ENCODE measurements at places on chromosomes 2 and 18.

GRCh38 chr2:54975598-54976492, 74.4 kb downstream of the RTN4 start:
- DNase-seq, result no peak

GRCh38 chr2:112881217-112881985, 29.6 kb upstream of the IL37 start:
- DNase-seq, result no peak

DNA sequence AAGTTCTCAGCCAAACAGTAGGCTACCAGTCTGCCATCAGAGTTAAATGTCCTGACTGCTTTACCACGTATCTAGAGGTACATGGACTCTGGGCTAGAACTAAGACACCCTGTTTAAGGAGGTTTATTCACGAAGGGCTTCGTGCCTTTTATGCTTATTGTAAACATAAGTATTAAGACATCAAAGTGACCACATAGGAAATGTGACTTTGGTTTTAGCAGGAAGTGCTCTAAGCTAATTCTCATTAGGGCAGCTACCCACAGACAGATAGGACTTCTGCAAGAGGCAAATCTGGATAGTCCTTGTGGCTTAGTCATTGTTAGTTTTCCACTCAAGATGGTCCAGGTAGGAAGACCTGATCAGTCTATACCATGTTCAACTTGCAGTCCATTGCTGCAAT, 233.3 kb upstream of the MGAT5 start:
- DNase-seq, result no peak

DNA sequence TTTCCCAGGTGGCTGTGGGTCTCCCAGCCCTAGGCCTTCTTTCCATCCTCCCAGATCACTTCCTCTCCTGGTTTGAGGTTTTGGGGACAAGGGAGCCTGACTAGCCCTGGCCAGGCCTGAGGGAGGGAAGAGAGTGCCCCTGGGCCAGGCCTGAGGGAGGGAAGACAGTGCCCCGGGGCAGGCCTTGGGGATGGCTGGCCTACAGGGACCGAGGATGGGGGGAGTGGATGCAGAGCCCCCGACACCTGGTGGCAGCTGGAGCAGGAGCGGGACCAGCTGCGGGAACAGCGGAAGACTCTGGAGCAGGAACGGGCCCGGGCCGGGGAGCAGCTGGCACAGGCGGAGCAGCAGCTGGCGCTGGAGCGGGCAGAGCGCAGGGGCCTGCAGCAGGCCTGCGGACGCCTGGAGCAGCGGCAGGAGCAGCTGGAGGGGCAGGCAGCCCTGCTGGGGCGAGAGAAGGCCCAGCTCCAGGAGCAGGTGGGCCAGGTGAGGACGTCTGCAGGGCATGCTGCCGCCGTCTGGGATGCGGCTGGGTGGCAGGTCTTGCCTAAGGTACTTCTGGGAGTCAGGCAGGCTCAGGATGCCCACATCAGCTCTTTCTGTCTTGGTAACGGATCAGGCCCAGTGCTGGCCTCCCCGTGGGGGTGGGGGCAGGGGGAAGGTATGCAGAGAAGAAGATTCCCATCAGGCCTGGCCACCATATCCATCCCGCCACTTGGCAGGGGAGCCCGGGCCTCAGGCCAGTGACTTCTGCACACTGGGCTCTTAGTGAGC, 29.2 kb downstream of the CROCC2 start:
- no peak for DNase-seq

DNA sequence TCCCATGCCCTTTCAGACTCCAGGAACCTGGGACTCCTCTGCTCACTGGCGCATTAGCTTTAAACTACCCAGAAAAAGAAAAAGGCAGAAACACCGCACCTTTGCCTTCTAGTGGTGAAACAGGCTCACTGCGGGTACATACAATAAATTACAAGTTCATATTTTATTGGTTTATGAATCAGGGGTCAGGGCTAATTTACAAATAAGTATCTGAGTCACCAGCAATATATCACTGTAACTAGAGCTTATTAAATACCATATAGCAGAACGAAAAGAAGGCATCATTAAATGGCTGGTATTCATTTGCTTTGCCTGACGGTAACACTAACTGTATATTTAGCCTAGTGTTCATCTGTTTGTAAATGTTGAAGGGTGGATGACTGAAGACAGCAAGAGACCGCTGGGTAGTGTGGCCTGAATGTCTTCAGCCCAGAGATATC, 26.9 kb upstream of the DTNB start:
- DNase-seq, result no peak

DNA sequence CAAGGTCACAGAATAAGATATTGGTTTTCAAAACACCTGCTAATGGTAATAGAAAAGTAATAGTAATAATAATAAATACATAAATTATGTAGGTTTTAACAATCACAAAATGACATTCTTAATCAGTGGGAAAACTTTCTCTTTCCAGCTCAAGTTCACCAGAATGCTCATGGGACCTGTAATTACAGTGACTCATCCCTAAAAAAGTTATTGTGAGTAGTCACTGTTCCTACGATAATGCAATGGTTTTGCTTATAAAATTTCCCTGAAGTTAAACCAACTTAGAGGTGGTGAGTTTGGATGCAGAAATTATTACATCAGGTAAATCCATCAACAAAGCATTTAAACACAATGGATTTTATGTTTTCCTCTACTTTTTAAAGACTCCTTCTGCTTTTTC, 502.3 kb downstream of the PID1 start:
- DNase-seq, result no peak

DNA sequence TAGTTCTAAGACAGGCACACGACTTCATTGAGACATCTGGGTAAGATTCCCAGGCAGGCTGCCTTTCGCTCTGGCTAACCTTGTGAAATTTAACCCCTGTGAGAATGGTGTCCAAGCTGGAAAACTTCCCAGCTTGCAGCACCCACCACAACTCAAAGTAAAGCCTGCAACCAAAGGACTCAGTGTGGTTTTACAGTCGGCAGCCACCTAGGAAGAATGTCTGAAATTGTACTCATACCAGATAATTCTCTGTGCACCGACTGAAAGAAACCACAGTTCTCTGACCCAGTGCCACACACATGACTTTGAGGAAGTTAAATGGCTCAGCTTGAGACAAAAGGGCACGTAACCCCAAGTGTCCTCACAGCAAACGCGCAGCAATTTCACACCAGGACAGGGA, 125.7 kb downstream of the RBMS1 start:
- no peak for DNase-seq

DNA sequence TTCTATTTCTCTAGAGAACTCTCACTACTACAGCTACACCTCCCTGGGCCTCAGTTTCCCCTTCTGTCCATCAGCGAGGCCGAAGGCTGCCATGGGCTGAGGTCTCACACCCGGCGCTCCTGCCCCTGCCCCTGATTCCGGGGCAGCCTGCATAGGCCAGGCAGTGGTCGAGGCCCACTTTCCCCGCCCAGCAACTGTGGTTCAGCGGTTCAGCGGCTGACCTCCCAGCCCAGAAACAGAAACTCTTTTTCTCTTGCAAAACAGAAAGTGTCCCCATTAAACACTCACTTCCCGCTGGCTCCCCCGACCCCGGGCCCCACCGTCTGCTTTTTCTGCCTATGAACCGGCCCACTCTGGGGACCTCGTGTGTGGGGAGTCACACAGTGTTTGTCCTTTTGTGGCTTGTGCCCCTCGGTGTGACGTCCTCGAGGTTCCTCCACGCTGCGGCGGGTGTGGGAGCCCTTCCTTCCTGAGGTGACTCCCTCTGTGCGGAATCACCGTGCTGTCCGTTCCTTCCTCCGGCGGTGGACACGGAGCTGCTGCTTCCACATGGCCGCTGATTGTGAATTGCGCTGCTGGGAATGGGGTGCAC, 16.0 kb downstream of the PDCD1 start:
- no peak for DNase-seq

DNA sequence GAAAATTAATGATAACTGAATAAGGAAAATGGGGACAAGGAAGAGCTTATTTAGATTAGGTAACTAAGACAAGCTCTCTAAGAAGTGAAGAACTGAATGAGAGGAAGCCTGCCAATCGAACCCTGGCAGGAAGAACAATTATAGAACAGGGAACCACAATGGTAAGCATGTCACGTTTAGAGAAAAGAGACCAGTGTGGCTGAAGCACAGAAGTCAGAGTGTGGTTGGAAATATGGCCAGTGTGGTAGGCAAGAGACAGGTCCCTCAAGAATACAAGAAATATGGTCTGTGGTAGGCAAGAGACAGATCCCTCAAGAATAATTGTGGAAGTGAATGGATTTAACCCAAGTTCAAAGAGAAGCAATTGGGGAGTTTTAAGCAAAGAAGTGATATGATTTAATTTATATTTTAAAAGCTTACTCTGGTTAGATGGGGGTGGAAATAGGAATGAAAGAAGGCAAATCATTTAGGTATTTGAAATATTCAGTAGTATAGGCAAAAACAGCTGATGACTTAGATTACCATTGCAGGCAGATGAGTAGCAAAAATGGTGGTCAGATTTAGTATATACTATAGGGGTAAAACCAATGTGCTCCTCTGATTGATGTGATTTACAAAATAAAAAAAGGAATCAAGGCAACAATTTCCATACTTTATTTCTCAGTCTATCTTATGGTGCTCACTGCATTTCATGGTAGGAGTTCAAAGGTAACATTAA, 38.8 kb upstream of the ERMN start:
- no peak for DNase-seq

DNA sequence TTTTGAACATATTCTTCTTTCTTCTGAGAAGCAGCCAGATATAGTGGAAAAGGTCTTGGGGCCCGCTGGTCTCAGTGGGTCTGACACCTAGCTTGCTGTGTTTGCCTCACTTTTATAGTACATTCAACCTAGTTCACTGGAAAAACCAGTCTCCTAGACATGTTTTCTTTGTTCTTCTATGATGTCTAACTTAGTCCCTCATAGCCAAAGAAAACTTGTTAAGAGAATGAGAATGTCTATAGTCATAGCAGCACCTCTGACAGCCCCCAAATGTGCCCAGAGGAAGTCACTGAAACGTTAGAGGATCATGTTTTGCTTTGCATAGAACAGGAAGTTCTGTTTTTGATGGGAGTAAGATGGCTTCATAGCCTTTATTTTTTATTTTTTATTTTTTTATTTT, 40.3 kb downstream of the TNFRSF11A start:
- no peak for DNase-seq

DNA sequence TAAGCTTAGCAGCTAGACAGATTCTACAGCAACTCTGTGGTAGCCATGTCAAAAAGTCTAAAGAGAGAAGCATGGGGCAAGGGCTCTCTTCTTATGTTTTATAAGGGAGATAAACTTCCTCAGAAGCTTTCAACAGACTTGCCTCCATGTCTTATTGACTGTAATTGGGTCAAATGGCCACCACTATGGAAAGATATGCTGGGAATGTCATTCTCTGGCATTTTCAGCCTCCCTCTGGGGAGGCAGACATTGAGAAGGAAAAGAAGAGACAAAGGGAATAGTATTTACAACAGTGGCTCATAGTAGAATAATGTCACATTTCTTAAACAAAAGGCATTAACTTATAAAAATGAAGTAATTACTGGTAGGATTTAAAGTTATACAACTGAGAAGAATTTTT, 1964.5 kb upstream of the PIK3C3 start:
- no peak for DNase-seq

GRCh38 chr2:235940330-235940729, 227.9 kb downstream of the GBX2 start:
- no peak for DNase-seq

- DNase-seq, result no peak
Observed at GRCh38 chr2:138757384-138757783, 22.8 kb downstream of the NXPH2 start.

- DNase-seq, result no peak
Observed at GRCh38 chr2:217798743-217799562, 203.8 kb downstream of the TNS1 start.

GRCh38 chr2:205878999-205879762, 196.9 kb downstream of the NRP2 start:
- DNase-seq, result no peak

DNA sequence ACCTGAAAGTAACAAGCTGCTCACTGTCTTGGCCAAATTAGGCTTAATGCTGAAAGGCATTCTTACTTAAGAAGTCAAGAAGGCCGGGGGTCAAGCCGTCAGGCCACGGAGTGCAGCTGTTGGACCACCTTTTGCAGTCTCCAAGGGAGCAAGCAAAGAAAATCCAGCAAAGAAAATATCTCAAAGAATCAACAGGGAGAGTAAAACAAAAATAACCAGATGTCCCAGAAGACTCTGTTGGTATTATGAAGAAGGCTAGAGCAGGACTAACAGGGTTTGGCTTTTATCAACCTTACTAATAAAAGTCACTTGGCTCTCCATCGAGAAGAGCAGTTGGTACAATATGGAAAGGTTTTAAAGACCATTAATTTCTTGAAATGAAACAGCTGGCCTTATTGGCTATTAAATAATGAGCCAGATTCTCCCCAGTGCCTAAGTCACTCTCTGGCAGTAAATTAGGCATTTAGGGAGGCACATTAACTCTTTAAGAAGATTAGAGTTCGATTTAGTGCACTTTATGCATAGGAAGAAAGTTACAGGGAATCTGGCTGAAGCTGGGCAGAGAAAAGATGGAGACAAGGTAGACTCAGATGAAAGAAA, 110.8 kb upstream of the NRP2 start:
- DNase-seq, result no peak

- DNase-seq, result no peak
Observed at GRCh38 chr2:109670556-109671411, 56.6 kb downstream of the SOWAHC start.

GRCh38 chr2:181752301-181752700, 72.0 kb upstream of the NEUROD1 start:
- no peak for DNase-seq

Measured in stimulated activated CD8-positive, alpha-beta memory T cell treated with anti-CD3 and anti-CD28 coated beads, Interleukin-4, amount 100 ng/mL, for 1 hour (primary cell).